ENCODE measurements at places on chromosomes 4 and X.

DNA sequence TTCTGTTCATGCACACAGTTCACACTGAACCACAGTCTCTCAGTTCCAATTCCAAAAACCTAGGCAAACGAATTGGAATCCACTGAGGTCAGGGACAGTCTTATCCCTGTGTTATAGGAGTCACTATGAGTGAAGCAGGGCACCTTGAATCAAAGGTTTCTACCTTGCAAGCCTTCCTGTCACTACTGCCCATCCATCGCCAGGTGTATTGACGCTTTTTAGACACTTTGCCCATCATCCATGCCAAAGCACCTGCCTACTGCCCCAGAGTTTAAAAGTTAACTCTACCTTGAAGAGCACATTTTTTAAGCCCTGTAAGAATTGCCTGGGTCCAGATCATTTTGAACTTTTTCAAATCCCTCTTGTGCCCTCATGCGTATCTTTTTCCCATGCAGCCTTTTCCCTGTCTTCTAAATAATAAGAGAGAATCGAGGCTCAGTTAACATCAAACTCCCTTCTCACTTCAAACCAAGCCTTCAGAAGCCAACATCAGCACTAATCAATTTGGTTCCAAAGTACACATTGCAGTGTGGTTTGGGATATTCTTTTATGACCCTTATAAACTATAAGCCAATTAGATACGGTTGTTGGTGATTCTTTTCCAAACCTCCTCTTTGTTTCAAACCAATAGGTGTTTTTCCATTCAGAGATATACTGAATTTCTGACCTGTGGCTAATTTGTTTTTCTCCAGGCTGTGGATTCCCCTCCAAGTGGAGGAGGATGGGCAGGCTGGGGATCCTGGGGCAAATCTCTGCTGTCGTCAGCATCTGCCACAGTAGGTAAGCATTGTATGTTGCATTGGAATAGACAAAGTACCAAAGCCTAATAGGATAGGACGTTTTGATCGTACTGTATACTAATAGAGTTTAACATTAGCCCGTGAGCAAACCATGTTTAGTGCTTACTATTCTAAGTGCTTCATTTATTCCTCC lies 23.7 kb downstream of the FAM114A1 start:
- DNase-seq, result no peak

DNA sequence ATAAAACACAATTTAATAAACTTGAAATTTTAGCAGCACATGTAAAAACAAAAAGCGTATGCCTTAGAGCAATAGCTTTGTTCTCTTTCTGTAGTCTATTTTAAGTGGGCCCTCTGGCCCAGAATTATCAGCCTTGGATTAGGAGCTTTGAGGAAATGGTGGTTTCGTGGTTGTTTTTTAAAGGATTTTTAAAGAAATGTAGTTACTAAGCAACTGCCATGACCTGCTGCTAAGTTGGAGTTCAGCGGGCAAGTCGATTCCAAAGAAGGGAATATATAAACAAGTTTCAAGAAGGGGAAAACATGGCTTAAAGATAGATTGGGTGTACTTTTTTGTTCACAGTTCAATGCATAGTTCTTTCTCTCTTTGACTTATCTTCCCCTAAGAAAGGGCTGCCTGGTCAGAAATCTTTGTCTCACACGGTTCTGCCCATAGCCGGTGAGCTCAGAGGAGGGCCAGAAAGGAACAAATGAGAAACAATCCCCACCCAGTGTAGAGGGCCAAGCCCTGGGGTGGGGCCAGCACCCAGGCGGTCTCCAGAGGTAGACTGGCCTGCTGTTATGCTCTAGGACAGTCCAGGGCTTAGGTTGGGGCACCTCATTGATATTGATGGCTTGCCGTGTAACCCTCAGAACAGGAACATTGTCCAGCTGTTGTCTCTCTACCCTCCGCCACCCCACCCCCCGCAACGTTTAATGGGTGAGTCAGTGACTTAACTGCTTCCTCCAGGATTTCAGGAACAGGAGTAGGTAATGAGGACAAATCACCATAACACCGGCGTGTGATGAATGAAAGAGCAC lies 32.5 kb downstream of the DLG3 start:
- no peak for DNase-seq

DNA sequence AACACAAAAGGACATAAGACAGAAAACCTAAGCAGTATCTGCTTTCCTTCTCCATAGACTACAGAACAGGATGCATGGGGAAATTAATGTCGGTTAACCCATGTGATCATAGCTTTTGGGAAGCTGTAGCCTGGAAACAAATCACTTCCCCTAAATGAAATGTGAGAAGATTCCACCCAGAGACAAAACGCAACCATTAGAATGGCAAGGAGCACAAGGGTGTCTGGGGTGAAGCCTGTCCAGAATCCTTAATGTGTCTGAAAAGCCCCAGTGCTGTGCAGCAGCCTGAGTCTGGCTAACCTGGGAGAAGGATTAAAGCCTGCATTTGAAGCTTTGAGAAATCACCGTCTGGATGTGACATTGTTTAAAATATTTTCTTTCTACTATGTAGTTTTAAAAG lies 213.3 kb downstream of the ANKRD50 start:
- no peak for DNase-seq

DNA sequence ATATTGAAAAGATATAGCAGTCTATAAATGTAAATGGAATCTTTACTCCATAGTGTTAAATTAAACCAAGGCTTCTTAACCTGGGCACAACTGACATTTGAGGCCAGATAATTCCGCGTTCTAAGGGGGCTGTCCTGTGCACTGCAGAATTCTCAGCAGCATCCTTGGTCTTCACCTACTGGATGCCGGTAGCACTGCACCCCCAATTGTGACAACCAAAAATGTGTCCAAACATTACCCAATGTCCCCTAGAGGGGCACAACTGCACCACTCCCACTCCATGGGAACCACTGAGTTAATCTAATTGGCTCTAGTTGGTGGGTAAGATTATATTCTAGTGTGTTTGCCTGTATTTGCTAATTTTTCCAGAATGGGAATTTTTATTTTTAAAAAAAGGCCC lies 16.6 kb downstream of the AP1S2 start:
- DNase-seq, result no peak

GRCh38 chr4:151921386-151921785 lies 160.6 kb upstream of the GATB start:
- DNase-seq, result peak; percentile 48

- DNase-seq, result peak; percentile 40
These were observed 133.3 kb downstream of the GATB start for GRCh38 chr4:151627491-151627890.

GRCh38 chrX:50818986-50819385 lies 5.0 kb upstream of the SHROOM4 start:
- no peak for DNase-seq

GRCh38 chr4:17497890-17498523 lies 13.9 kb downstream of the QDPR start:
- DNase-seq, result no peak

DNA sequence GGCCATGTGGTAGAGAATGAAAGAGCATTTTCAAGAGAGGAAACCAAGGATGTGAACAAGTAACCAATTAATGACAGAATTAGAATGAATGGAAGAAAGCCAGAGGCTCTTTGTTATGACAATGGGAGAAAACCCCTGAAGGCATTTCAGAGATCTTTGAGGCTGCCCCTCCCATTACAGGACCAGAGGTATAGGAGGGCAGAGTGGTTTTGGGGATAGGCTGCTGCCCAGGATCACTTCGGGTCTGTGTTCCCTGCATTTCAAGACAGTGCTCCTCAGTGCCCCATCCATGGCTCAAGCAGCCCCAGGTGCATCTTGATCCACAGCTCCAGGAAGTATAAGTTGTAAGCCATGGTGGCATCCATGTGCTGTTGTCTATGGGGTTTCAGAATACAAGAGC lies 124.0 kb upstream of the HPF1 start:
- no peak for DNase-seq

GRCh38 chr4:82692101-82692780 lies 106.4 kb downstream of the SCD5 start:
- no peak for DNase-seq

- peak; percentile 17 for DNase-seq
These were observed 168.3 kb upstream of the PUDP start for GRCh38 chrX:7316280-7316679.

- peak; percentile 71 for DNase-seq
These were observed 35.3 kb upstream of the GPR78 start for GRCh38 chr4:8544741-8545438.

DNA sequence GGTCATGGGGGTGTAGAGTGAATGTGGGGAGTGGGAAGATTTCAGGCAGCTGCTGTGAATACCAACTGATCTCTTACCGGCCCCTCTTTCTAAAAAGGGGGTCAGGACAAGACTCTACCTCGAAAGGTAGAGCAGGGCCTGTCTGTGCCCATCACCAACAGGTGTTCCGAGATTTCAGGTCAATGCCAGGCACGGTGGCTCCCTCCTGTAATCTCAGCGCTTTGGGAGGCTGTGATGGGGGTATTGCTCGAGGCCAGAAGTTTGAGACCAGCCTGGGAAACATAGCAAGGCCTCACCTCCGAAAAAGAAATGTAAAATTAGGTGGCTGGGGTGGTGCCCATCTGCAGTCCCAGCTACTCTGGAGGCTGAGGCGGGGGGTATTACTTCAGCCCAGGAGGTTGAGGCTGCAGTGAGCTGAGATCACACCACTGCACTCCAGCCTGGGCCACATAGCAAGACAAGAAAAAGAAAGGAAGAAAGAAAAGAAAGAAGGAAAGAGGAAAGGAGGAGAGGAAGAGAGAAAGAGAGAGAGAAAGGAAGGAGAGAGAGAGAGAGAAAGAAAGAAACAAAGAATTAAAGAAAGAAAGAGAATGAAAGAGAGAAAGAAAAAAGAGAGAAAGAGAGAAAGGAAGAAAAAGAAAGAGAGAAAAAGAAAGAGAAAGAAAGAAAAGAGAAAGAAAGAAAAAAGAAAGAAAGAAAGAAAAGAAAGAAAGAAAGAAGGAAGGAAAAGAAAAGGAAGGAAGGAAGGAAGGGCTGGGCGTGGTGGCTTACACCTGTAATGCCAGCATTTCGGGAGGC lies 50.1 kb downstream of the CRLF2 start:
- no peak for DNase-seq

DNA sequence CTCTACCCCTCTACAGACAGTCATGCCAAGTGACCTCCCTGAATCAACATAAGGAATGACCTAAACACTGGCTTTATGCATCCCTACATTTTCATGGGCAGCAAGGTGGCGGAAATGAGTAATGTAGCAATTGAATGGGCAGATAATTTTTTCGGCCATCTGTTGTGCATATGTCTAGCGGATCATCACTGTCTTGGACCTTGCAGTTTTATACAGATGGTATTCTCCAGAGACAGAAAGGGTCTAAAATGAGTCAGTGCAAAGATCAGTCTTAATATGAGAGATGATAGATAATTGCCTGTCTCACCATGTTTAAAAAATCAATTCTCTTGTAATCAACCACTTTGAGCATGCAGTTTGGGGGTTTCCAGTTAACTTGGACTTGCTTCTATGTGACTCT lies 177.3 kb upstream of the DKK2 start:
- DNase-seq, result peak; percentile 37

- no peak for DNase-seq
These were observed 525.1 kb upstream of the ATOH1 start for GRCh38 chr4:93303440-93303839.

- DNase-seq, result no peak
These were observed 17.0 kb upstream of the MOB1B start for GRCh38 chr4:70885174-70885573.

- DNase-seq, result no peak
These were observed 197.3 kb upstream of the PGRMC2 start for GRCh38 chr4:128484896-128485295.

GRCh38 chrX:122203399-122203798 lies 980.7 kb upstream of the GRIA3 start:
- DNase-seq, result no peak

DNA sequence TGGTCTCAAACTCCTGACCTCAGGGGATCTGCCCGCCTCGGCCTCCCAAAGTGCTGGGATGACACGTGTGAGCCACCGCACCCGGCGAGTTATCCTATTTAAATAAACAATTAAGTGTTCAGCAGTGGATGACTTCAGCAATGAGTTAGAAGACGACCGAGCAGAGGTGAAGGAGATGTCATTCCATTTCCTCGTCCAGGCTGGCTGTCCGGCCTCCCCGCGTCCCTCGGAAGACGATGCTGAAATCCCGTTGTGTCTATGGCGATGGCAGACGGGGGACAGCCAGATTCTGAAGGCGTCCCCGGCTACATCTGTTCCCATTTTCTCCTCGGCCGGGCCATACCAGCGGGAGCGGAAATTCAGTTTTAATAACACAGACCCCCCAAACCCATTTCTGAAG lies 209.8 kb downstream of the CRLF2 start:
- no peak for DNase-seq

- no peak for DNase-seq
These were observed 842.2 kb downstream of the STIM2 start for GRCh38 chr4:27702730-27703431.

GRCh38 chrX:51608126-51608525 lies 10.6 kb downstream of the CENPVL3 start:
- no peak for DNase-seq
